ENCODE measurements at places on chromosomes 7 and 10. TPM values are rescaled to one million over a fixed set of nuclear protein-coding genes. Genes with fewer than 3 reads are reported as not detected.
A peak's percentile ranks its signal among the peaks of the same experiment; 100 is the strongest.

- DNase-seq = no peak
Observed at GRCh38 chr7:19455623-19456022, 253.2 kb downstream of the POLR1F start.

DNA sequence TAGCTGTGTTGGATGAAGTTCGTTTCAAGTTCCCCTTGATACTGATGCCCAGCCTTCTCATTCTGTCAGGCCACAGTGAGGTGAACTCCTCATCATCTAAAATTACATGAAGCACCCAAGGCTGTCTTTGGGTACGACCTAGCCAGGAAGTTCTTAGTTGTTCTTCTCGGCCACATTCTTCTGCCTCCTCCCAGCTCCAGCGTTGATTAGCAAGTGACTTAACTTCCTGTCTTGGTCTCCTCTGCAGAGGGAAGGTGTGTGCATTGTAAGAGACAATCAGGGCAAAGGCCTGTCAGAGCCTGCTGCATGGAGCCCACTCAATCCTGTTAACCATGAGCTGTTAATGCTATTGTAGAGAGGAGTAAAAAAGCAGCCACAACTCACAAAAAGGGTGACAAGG, 43.2 kb upstream of the CPXM2 start:
- no peak for DNase-seq

DNA sequence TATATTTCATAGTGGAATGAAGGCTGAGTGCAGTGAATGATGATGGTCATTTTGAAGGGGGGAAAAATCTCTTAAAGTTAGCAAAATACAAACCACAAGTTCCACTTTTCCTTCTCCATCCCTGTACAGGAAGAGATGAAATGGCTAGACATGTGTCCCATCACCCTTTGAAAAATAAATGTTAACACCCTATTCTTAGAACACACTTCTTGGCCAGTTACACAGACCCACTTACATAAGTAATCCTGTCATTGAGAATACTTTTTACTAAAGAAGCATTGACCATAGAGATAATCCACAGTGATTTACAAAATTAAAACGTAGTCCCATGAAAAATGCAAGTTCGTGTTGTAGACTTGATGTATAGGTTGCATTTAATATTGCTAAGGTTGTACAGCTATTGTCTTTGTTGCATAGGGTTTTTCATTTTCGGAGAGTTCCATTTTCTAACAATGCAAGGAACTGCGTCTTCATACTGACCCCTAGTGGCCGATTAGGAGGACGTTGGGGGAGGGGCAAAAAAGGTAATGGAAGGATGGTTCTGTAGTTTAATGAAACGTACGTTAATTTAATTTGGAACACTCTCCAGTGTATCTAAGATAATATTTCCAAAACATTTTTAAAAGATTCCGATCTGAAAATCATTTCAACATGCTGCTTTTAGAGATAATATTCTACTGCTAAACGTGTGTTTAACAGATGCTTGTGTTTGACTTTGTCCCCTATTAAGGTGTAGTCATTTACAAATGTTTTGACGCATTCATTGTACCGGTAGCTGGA, 60.9 kb downstream of the ARMC3 start:
- DNase-seq = peak; percentile 64

- DNase-seq = no peak
Observed at GRCh38 chr10:114418109-114418508, 13.8 kb upstream of the AFAP1L2 start.

DNA sequence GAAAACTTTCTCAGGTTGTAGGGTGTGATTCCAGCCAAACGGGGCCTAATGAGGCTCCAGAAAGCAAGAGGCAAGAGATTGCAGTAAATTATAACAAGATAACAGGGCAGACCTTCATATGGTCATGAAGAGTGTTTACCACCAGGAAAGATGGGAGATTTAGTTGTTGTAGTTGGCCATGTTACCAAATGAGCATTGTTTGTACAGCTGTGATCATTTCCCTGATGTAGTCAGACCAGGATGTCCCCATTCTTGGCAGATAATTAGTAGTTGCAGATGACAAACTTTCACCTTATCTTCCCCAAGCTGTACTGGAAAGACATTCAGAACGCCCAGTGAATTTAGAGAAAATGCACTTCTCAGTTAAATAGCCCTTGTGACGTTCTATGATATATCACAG, 630.8 kb downstream of the ANKRD7 start:
- DNase-seq = no peak

GRCh38 chr7:15581352-15581951, 19.6 kb upstream of the AGMO start:
- no peak for DNase-seq

DNA sequence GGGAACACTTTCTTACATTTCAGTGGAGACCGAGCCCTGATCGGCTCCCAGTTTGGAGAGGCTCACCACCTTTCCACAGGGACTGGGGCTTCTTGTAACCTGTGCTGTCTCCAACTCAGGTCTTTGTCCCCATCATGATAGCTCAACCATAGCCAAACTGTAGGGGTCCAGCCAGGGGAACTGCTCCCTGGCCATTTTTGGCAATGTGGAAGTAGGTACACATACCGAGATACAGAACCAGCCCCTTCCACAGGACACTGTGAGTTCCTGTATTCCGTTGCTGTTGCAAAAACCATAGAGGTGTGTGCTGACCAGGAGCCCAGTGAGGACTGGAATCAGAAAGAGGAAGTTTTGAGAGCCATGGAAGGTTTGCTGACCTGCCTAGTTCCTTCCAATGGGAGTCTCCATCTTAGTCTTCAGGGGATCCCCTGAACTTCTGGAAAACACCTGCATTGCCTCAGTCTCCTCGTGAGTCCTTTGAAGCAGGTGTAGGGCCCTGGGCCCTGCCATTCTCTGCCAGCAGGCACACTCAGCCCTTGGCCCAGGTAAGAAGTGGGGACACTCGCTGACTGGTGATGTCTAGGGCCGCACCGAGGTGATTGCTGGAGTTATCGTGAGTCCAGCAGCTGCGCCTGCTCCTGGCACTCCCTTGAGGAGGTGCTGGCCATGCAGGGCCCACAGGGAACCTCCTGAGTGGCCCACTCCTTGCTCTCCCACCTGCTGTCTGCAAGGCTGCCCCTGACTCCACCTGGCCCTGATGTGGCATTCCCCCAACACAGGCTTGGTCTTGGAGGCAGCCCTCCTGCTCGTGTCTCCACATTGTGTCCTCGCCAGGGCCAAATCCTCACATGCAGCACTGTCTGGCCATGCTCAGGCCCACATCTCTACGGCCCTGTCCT, 11.2 kb downstream of the WDFY4 start:
- no peak for DNase-seq

TRIL gene
- under 0.01 TPM for total RNA-seq

DLX6 gene
- total RNA-seq = under 0.01 TPM

ADRA2A gene
- total RNA-seq = 6.5 TPM

Measured in hematopoietic multipotent progenitor cell (in vitro differentiated cells).